ENCODE measurements at places on chromosomes 3 and 15.

- DNase-seq: peak; percentile 82
Observed at GRCh38 chr3:30655187-30655812, 48.9 kb downstream of the TGFBR2 start.

- no peak for DNase-seq
Observed at GRCh38 chr3:56800130-56800831, 1.5 kb downstream of the ARHGEF3 start.

DNA sequence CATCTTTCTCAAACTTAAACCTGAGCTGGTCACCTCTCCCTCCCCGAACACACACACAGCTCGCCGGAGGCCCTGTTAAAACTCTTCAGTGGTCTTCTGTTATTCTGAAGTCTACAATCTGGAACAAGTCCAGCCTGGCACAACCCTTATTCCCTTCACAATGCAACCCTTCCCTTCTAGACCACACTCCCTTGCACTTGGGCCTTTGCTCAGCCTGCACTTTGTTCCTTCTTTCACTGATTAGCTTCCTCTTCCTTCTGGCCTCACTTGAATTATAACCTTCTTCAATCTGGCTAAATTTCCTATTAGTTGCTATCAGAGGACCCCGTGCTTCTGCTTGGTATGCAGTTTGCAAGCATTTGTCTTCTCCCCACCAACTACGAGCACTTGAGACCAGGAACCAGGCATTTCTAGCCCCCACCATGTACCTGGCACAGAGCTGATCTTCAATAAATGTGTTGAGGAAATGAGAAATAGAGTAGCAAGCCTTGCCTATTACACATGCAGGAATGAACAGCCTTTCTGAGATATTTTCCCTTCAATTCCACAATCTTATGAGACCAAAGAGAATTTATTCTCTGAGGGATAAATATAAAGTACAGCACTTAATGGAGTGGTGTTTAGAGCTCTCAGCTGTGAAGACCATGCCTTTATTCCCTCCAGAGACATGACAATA, 663.1 kb upstream of the ADAMTS9 start:
- no peak for DNase-seq

DNA sequence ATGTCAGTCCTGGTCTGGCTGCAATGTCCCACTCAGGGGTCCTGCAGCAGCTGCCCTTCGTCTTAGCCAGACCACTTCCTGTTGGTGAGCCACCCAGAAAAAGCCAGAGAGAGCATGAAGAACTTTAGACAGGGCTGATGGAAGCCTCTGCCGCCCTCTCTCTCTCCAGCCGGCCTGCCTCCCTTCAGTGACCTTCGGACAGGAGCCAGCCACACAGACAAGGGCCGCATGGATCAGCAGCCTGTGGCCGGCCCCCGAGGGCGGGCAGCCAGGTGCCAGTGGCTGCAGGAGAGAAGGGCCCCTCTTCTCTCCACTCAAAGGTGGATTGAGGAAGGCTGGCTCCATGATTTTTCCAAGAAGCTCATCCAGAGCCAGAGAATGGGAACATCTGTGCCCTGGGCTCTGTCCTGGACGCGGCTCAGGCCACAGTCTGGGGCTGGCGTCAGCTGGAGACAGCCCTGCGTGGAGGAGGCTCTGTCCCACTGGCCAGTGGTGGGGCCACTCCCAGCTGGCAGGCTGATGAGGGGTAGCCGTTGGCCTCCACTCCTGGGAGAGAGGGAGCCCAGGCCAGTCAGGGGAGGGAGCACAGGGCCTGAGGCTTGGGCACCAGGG, 42.9 kb downstream of the ISG20 start:
- no peak for DNase-seq

DNA sequence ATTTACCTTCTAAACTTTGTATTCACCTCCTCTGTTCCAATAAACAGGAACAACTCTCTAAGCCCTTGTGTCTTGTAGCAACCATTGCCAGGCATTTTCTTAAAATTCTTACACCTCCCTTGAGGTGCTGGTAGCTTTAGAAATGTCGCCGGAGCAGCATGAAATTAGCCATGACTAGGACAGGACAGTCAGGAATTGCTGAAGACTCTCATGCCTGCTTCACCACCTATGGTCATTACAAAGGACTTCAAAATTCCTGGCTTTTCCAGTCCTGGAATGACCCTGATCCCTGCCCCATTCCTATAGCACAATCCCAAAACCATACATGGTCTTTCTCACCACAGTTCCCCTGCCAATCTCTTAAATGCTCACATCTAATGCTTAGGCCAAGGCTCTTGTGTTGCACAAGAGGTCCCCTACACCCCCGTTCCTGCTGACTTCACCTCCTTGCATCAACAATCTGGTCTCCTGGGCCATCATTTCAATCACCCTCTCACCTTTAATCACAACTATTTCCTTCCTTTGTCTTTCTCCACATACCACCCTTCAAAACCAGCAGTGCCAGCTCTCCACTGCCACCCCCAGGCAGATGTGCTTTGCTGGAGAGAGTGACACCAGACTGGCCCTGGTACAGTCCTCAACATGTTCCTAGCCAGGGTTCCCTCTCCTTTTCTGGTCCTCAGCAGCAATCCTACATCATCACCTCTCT, 113.2 kb upstream of the TJP1 start:
- no peak for DNase-seq

DNA sequence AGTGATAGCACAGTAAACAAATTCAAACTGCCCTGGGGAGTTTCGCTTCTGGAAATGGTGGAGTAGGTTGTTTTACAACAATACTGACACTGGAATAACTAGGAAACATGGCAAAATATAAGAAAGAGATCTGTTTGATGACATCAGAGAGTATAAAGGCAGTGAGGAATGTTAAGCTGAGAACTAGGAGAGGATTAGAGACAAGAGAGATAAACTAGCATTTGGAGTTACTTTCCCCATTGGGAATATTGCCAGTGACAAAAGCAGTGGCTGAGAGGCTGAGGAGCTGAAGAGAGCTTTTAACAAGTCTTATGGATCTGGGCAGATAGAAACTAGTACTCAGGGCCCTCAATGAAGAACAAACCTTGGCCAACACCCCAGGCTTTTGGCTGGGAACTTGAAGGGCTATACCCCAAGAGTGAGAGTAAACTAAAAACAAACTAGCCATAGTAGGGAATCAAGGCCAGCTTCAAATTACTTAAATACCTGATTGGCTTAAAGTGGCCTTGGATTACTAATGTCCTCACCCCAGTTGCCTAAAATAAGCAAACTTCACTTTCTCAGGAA, 280.4 kb downstream of the KLF13 start:
- DNase-seq: no peak

DNA sequence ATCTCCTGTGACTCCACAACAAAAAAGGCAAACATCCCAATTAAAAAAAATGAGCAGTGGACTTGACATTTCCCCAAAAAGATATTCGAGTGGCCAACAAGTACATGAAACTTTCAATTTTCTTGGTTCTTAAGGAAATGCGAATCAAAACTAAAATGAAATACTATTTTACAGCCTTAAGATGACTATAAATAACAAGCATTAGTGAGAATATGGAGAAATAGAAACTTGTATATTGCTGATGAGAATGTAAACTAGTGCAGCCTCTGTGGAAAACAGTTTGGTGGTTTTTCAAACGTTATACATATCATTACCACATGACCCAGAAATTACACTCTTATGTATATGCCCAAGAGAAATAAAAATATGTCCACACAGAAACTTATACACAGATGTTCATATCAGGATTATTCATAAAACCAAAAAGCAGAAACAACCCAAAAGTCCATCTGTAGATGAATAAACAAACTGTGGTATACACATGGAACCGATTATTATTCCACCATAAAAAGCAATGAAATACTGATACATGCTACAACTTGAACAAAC, 153.2 kb upstream of the GPR149 start:
- no peak for DNase-seq

GRCh38 chr3:147173257-147173656, 233.1 kb downstream of the ZIC4 start:
- DNase-seq: no peak

GRCh38 chr3:142595141-142595540, 1.1 kb upstream of the PLS1 start:
- DNase-seq: no peak

DNA sequence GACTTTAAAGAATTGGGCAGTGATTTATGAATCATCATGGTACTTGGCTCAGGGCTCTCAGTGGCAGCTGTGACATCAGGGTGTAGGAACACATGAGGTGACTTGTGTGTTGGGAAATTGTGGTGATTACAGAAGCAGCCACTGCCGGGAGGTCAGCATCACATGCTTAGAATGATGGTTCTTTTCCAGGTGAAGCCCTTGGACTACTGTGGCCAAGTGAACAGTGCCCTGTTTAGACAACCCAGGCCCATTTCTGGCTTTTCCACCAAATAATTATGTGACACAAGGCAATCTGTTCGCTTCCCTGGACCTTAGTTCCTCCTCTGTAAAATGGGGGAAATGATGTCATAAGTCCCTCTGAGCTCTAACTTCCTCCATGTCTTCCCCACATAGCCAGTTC, 139.7 kb upstream of the ROPN1 start:
- DNase-seq: peak; percentile 5

DNA sequence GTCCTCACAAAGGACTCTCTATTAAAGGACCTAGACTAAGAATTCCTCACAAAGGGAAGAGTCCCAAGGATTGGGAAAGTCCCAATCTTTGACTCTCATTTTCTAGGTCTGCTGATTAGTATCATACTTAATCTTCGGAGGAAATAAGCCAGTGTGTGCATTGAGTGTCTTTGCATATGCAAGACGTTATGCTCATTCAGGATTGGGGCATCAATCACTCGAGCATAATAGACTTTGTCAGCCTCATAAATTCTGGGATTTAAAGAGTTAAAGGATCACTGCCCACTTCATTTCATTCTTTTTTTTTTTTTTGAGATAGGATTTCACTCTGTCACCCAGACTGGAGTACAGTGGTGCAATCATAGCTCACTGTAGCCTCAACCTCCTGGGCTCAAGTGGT, 154.3 kb downstream of the RBPMS2 start:
- DNase-seq: no peak

DNA sequence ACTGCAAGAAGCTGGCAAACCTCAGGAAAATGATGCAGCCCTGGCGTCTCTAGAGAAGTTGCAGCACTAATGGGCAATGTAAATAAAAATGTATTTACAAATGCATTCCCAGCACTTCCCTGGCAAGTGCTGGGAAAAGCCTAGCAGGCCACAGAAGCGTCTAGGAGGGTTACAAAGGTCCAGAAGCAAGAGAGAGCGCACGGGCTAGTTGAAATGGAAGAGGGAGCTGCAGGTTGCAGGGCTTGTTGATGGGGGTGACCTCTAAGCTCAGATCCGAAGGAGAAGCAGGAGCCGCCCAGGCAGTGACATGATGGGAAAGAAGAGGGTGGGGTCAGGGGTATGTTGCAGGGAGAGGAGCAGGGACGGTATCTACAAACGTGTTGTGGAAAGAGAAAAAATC, 2.7 kb upstream of the KNL1 start:
- DNase-seq: no peak

DNA sequence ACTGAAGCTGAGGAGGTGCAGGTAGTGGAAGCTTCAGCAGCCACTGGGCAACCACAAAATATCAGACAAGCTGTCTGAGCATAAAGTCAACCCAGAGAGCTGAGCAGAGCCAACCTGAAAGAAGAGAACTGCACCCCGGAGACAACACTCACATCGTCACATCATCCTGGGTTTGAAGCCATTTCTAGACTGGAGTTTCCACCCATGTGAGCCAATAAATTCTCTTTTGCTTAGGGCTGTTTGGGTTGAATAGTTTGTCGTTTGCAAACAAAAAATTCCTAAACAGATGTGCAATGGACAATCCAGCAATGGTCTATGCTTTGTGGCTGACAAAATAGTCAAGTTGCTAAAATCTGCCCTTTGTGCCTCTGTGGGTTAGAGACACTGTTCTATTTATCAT, 15.3 kb upstream of the RAD18 start:
- DNase-seq: no peak

DNA sequence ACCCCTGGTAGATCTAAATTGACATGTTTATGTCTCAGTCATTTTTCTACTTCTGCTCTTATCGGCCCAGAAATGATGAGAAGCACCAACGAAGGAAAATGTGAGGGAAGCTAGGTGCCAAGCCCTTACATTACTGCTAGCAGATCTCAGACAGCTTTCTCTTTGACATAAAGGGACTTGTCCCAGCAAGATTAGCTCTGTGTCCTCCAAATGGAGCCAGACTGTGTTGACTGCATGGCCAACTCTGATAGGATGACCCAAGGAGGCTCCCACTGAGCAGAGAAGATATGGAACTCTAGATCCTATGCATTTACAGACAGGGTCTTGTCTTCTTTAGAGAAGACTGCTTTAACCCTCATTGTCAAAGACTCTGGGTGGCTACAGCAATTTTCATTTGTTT, 2.8 kb upstream of the MCTP2 start:
- DNase-seq: no peak

GRCh38 chr15:65638681-65639089, 16.9 kb downstream of the SLC24A1 start:
- DNase-seq: peak; percentile 80

- DNase-seq: peak; percentile 28
Observed at GRCh38 chr15:47820057-47820746, 102.9 kb downstream of the SEMA6D start.

- peak; percentile 96 for DNase-seq
Observed at GRCh38 chr15:67024314-67024997, 40.9 kb upstream of the SMAD3 start.

- DNase-seq: no peak
Observed at GRCh38 chr3:16300307-16300706, 35.3 kb downstream of the OXNAD1 start.

GRCh38 chr15:99014803-99015697, 7.5 kb upstream of the PGPEP1L start:
- DNase-seq: peak; percentile 22

DNA sequence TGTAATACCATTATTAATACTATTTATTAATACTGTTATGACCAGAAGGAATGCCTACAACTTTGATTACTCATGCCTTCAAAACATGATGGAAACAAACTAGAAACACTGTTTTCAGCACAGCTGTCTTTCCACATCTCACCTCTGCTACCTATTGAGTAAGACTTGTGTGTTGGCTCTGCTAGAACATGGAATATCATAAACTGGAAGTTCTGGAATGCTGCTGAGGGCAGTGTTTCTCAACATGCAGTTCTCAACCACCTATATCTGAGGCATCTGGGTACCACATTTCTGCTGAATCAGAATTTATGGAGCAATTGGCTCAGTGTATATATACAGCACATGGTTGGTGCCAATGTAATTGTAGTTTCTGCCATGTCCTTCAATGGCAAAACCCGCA, 392.1 kb downstream of the TUSC7 start:
- peak; percentile 2 for DNase-seq

DNA sequence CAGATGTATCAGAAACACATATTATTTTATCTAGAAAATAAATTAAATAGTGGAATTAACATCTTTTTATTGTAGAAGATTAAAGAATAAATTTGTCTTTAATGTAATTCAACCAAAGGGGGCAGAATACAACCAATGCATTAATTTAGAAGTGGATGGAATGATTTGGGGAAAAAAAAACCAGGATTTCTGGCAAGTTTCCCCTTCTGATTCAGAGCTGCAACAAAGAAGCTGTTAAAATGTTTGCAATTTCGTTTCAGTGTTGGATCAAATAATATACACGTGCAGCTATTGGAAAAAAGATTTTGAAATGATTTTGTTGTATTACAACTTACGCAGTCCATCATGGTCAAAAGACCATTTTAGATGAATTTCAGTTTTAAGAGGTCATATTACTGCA, 71.6 kb upstream of the ZNF280D start:
- peak; percentile 55 for DNase-seq

GRCh38 chr3:74001436-74001835, 376.7 kb upstream of the PDZRN3 start:
- DNase-seq: no peak

- peak; percentile 36 for DNase-seq
Observed at GRCh38 chr3:9041626-9042025, 78.4 kb upstream of the RAD18 start.

Measured in LHCN-M2 (cell line).